GF-D8 (cell line): ENCODE measurements at places on chromosomes 11 and 22.
A peak's percentile ranks its signal among the peaks of the same experiment; 100 is the strongest.

- DNase-seq: no peak
Measured at GRCh38 chr11:67732045-67732787, 57.8 kb upstream of the ALDH3B2 start.

- DNase-seq: no peak
Measured at GRCh38 chr22:48927591-48927990, 900.1 kb downstream of the BRD1 start.

GRCh38 chr11:114354076-114354475, 46.2 kb downstream of the C11orf71 start:
- no peak for DNase-seq

- DNase-seq: peak; percentile 11
Measured at GRCh38 chr11:68838572-68838964, 3.1 kb downstream of the CPT1A start.

DNA sequence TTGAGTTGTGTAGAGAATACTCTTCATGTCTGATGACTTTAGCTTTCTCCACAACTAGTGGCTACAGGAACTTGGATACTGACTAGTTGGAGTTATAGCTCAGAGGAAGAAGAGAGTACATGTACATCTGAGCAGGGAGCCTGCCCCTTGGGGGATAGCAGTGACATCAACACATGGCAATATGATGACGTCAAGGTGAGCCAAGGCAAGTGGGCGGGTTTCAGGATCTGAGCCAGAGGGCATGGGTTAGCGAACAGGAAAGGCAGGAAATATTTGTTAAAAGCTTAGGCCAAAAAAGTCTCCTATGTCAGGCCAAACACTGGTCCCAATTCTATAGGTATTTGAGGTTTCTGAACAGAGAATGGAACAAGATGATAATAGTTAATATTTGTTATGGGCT, 42.0 kb upstream of the HORMAD2 start:
- no peak for DNase-seq

DNA sequence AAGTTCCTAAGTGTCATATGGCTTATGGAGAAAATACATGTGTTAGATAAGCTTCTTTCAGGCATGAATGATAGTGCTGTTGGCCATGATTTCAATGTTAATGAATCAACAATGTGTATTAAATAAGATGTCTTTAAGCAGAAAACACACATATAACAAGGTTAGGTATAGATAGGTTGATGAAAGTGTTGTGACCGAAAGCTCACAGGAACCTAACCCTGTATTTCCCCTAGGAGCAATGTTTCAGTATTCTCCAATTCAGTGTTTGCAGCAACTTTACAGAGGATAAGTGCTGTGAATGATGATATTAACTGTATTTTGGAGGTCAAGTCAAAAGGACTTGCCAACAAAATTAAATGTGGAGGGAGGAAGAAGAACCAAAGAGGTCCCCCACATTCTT, 82.8 kb upstream of the PRDM11 start:
- DNase-seq: no peak

DNA sequence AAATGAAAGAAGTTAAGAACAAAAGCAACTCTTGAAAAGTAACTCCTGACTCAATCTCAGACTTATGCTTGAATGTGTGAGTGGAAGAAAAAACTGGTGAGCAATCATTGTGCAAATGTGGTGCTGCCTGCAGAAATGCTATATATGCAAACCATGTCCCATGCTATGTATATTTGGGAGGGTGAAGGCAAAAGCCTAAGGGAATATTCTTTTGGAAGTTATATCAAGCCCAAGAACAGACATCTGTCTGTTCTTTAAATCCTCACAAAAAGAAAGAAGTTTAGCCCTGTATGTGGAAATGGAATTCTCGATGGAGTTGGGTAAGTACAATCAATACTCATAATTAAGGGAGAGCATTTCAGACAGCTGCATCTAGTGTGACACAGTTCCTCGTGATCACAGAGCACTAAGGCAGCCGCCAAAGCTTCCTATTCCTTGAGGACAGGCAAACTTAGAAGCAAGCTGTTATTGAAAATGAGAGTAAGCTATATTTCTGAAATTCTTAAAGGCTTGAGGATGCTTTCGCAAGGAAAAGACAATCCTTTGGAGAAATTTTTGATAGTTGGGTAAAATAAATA, 406.5 kb upstream of the CHORDC1 start:
- no peak for DNase-seq

DNA sequence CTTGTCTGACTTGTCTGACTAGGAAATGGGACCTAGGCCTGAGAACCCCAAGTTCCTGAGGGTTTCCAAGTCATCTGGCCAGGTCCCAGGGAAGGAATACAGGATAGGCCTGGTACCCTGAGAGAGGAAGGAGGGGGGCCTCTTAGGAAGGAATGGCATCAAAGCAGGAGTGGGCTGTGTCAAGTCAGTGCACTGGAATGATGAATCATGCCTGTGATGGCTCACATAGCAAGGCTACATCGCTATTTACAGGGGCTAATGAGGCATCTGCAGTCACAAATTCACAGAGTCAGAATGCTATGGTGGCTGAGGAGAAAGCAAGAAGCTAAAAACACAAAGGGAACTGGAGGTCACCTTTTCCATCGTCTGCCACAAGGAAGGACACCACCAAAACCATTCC, 247.3 kb downstream of the NXPE2 start:
- no peak for DNase-seq

DNA sequence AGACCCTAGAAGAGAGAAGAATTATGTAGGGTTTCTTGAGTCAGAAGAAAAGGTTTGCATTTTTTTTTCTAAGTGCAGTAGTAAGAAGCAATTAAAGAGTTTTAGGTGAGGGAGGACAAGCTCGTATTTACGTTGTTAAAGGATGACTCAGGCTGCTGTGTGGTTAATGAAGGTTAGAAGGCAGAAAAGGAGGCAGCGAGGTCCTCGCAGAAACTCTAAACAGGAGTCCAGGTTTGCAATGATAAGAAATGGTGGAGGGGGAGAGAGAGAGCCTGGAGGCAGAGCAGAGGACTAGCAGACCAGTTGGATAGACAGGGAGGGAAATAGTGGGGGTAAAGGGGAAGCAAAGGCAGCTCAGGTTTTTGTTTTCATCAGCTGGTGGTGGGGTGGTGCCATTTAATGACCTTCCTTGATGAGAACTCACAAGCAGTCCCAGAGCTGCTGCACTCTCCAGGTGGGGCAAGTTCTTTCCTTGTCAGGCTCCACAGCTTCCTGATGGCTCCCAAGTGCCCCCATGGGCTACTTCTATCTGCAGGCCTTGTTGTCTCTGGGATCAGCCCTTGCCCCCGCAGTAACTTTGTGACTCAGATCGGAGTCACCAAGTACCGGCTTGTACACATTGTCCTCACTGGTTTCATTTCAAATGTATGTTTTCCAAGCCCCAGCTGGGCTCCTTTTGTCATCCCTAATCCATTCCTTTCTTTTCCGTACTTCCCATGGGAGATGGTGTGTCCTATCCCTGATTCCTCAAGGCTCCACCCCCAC, 8.3 kb upstream of the INSC start:
- no peak for DNase-seq

DNA sequence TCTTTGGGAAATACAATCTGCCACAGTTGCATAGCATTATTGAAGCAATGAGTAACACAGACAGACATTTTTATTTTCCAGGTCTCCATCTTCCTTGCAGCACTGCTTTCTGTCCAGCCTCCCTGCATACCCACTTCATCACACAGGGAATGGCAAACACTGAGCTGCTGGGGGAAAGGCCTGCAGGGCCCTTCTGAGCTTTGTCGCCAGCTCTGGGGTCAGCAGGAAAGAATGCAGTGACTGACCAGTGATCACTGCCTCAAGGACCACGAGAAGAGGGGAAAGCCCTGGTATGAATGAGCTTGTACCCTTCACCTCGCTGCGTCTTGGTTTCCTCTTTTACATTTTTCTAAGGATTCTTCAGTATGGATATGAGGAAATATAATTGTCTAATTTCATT, 21.3 kb upstream of the MICAL2 start:
- DNase-seq: no peak

DNA sequence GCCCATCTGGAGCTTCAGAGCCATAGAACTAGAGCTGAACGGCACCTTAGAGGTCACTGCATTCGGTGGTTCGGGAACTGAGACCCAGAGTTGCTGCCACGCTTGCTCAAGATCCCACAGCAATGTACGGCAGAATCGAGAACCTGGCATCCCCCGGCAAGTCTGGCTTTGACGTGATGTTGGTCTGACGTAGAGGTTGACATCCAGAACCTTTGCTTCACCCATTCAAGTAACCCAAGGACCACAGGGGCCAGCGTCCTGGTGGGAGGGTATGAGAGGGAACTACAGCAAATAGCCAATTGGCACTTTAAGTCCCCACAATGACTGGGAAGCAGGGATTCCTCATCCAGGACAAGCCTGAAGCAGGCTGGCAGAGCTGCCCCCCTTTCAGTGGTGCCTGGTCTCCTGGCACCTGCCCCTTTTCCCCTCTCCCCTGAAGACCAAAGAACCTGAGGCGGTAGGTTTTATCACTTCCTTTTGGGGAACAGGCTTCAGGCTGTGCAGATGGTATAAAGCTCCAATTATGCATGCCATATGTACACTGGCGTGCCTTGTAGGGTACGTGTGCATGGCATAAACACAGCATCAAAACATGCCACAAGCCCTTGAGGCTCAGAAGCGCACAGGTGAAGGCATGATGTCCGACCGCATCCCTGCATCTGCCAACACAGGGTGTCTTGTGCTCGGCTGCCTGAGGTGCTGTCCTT, 15.3 kb upstream of the TEF start:
- DNase-seq: no peak

DNA sequence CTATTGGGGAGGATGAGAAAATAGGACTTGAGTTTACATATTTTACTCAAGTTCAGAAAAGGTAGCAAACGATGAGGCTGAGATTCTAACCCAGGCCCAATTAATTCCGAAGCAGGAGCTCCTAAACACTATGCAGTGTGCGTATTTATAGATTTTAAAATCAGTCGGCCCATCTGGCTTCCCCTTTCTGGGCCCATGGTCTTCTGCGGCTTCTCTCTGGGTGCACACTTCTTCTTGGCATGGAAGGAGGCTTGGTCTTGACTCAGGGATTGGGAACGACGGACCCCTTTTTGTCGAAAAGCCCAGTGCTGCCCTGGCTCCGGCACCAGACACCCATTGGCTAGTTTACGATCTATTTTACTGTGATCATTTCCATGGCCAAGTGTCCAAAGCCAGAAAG, 1433.8 kb downstream of the BRD1 start:
- DNase-seq: no peak

DNA sequence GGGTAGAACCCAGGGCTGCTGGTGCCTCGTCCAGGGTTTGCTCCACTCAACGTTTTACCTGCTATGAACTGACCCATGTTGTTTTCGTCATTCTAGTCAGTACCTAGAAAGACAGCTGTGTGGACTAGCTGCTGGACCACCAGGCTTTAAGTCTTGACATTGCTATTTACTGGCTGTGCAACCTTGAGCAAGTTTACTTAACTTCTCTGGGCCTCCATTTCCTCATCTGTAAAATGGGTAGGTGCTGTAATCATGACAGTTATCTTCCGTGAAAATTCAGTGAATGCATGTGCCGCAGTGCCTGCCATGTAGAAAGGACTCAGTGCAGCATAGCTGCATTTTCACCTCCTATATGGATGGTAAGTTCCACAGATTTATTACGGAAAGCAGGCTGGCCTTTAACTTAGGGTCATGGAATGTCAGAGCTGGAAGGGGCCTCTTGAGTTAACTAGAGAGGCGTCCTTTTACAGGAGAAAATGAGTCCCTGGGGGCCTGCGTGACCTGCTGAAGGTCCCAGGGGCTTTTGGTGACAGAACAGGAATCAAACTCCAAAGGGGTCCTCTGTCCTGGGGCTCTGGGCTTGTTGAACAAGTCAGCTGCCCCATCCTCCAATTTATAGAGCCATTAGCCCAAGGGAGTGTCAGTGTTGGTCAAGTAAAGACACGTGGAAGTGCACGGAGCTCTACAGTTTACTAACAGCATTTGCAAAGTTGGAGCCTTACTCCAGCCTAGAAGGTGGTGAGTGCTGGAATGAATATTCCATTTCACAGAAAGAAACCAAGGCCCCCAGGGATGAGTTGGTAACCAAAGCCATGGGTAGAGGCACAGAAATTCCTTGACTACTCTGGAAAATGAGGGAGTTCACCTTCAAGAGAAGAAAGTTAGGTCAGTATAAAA, 12.0 kb upstream of the MALAT1 start:
- no peak for DNase-seq

DNA sequence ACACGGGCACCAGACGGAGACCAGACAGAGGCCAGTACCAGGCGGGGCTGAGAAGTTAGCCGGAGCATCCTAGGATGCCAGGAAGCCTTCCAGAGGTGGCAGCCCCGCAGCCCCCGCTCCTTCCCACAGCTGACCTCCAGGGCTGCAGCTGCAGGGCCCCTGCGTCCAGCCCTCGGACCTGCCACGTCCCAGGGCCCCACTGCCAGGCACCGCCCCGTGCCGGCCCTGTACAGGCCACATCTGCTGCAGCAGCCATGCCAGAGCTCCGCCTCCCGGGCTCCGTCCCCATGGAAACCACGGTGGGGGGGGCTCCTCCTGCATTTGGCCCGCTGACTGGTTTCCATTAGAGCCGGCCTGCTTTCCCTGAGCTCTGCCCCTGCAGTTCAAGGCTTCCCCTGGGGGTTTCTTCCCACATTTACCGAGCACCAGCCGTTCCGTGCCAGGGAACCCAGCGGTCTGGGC, 62.5 kb upstream of the PPARA start:
- DNase-seq: no peak

- no peak for DNase-seq
Measured at GRCh38 chr22:27382947-27383346, 418.6 kb downstream of the MN1 start.

- no peak for DNase-seq
Measured at GRCh38 chr11:69089258-69089657, 40.5 kb downstream of the TPCN2 start.

- DNase-seq: no peak
Measured at GRCh38 chr11:57116654-57117053, 65.1 kb upstream of the LRRC55 start.

DNA sequence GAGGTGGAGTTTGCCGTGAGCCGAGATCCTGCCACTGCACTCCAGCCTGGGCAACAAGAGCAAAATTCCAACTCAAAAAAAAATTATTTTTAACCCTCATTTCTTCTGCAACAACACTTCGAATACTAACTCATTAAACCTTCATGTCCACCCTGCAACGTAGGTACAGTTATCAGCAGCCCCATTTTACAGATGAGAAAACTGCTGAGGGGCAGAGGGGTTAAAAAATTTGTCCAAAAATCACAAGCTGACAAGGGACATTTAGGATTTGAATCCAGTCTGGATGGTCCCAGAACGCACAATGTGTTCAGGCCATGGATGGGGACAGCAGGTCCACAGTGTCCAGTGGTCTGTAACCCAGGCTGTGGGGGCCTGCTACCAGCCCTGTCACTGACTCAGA, 29.0 kb downstream of the RHOD start:
- no peak for DNase-seq

GRCh38 chr11:43947003-43947500, 4.6 kb downstream of the C11orf96 start:
- no peak for DNase-seq

GRCh38 chr11:40293655-40294348, 1165.7 kb downstream of the LRRC4C start:
- no peak for DNase-seq

DNA sequence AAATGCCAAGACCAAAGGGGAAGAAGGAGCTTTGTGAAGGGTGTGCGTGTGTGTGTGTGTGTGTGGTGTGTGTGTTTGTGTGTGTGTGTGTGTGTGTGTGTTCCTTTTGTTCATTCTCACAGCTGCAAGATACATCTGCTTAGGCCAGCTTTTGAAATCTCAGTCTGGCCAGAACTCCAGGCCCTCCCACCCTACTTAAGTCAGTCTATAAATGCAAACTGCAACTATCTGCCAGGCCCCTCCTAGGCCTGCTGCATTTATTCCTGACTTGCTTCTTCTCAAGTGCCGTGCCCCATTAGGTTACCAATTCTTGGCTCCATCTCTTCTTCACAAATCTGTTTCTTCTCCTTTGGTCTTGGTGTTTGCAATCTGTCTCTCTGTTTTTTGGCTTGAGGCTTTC, 21.6 kb upstream of the RIC3 start:
- DNase-seq: no peak
